ENCODE measurements at places on chromosomes 2 and 18.
A peak's percentile ranks its signal among the peaks of the same experiment; 100 is the strongest.

- DNase-seq, result no peak
Observed at GRCh38 chr18:64240316-64240715, 91.4 kb upstream of the LINC00305 start.

DNA sequence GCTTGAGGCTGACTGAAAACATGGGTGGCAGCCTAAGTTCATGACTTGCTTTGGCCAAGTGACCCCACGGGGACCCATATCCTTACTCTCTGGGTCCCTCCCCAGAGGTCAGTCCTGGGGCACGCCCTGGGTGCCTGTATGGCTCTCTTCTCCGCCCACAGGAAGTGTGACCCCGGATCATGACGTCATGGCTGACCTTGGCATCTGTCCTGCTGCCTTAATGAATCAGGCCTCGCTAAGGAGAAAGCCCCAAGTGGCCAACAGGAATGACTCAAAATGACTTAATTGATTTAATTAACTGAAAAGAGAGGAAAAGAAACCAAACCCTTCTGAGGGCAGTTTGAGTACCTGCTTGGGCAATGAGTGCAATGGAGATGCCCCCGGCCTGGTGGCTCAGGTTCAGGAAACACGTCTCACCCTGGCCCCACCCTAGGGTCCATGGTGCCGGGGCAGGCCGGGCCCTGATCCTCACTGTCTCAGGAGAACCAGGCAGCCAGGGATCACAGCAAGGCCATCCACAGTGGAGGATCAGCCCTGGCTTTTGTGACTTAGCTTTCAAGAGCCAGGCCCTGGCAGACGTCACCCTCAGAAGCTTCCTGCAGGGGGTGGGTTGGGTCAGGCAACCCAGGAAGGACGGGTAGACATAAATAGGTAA, 112.0 kb downstream of the CYP26B1 start:
- peak; percentile 39 for DNase-seq

DNA sequence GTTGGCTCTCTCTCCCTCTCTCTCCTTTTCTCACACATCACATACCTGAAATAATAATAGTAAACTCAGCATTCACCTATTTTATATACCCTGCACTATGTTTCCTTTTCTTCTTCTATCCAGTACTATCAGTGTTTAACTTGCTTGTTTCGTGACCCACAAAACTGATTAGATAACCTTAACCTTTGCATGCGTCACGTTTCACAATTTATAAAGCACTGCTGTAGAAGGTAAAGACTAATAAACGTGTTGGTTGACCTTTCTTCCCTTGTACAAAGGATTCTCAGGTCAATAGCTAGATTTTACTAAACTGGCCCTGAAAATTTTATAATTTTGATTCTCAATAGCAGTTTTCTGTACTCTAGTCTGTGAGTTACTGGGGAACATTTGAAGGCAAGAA, 791.7 kb downstream of the DPP10 start:
- no peak for DNase-seq

GRCh38 chr2:235957251-235957650, 210.9 kb downstream of the GBX2 start:
- DNase-seq, result no peak

- no peak for DNase-seq
Observed at GRCh38 chr2:96110621-96111256, 5.6 kb downstream of the ADRA2B start.

DNA sequence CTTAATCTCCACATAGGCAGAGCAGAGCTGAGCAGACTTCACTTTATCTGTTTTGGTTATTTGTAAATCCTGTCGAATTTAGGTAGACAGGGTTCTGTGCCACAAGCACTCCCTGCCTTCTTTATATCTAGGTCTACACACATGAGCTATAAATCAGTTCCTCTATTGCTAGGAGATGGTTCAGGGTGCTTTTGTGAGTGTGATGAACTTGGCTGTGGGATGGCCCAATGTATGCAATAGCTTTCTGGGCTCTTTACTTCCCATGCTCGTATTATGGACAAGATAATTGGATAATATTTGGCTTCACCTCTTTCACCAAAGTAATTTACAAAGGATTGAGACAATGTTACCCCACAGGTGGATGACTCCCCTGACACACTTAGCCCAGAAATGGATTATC, 72.2 kb downstream of the PLB1 start:
- no peak for DNase-seq

DNA sequence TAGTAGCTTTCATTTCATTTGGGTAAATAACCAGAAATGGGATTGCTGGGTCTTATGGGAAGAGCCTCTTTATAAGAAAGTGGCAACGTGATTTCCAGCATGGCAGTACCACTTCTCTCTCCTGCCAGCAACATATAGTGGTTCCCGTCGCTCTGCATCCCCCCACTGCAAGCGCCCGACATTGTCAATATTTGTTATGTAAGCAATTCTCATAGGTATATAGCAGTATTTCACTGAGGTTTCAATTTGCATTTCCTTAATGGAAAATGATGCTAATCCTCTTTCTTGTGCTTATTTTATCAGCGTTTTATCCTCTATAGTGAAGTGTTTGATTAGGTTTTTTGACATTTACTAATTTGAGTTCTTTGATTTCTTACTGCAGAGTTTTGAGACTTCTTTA, 36.0 kb upstream of the FAHD2A start:
- DNase-seq, result no peak

DNA sequence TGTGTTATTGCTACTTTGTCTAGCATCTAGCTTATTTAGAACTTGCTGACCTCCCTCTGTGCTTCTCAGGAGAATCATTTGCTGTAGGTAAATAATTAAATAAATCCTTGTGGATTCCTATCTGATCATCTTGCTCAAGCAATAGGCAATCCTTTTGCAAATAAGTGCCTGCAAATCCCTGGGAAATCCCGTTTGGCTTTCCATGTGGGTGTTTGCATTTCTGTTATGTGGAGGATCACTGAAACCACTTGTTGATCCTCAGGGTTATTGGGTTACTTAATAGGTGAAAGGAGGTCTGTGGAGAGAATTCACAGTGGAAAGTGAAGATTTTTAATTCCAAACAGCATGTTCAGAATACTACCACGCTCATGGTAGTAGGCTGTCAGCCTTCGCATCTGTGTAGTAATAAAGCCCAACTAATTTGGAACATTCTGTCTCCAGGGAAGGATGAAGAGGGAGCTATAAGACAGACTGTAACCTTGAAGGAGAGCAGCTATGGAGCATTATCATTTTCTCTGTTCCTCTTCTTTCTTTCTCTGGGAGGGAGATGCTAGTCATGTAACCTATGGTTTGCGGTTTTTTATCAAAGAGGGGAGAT, 72.5 kb downstream of the GULP1 start:
- no peak for DNase-seq

DNA sequence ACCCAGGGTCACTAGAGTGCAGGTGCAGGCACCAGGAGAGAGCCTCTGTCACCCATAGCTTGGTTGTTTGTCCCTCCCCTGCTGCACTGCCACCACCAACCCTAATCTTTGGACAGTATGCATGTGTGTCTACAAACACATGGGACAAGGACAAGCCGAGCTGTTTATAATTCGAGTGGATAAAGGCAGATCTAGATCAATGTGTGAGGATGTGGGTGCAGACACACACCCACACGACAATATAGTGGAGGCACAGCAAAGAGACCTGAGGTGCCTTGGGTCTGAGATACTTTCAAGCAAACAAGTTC, 199.2 kb downstream of the TNS1 start:
- no peak for DNase-seq

GRCh38 chr2:111117598-111118480, 2.9 kb upstream of the BCL2L11 start:
- peak; percentile 72 for DNase-seq

GRCh38 chr2:135875491-135876065, 665 bp downstream of the MCM6 start:
- DNase-seq, result peak; percentile 53

GRCh38 chr18:79493801-79494211, 98.1 kb downstream of the NFATC1 start:
- DNase-seq, result no peak

DNA sequence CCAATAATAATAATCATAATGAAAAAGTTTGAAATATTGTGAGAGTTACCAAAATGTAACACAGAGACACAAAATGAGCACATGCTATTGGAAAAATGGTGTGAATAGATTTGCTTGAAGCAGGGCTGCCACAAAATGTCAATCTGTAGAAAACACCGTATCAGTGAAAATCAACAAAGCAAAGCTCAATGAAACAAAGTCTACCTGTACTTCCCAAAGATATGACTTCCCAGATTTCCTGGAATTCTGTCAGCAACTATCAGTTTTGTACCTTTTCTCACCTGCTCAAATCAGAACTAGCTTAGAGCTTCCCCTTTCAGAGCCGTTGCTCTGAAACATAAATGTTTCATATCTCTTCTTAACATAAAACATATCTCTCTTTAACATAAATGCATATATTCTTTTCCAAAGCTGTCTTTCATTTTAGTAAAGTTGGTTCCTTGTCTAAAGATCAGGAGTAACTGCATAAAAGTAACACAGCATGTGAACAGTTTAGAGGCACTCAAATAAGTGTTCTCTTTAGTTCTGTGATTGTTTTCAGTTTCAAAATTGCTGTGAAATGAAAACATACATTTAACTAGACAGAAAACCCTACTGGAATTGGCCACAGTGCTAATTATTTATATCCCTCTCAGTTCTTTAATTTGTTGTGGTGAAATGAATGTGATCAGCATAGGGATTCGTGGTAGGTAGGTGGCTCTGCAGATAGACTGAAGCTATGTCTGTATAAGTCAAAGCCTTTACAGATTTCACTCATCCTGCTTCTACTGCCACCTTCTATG, 262.5 kb downstream of the KCNJ3 start:
- DNase-seq, result no peak

- DNase-seq, result peak; percentile 57
Observed at GRCh38 chr2:183037074-183037552, 1.1 kb downstream of the NCKAP1 start.

DNA sequence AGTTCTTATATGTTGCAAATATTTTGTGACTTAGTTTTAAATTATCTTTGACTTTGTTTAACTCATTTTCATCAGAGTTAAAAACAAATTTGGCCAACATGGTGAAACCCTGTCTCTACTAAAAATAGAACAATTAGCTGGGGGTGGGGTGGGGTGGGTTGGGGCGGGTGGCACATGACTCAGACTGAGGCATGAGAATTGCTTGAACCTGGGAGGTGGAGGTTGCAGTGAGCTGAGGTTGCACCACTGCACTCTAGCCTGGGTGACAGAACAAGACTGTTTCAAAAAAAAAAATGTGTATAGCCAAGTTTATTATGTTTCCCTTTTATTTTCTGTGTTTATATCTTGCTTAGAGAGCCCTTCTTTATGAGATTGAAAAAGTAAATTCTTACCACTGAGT, 14.2 kb upstream of the LIPG start:
- peak; percentile 47 for DNase-seq

DNA sequence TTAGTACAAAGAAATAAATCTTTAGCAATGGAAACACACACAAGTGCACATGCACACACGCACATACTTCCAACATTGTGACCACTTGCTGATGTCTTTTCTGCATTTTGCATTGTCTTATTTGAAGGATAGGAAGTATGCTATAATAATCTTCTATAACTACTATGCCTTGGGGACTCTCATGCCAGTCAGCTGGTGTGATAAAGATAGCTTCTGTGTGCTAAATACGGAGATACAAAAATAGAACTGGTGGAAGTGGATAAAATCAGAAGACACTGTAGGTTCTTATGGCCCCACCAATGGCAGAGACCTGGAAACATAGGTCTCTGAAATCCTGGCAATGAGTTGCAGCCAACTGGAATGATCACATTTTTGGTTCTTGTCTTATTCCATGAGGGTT, 31.5 kb upstream of the RASGRP3 start:
- no peak for DNase-seq

- DNase-seq, result no peak
Observed at GRCh38 chr2:219906114-219907010, 278.9 kb downstream of the SLC4A3 start.

DNA sequence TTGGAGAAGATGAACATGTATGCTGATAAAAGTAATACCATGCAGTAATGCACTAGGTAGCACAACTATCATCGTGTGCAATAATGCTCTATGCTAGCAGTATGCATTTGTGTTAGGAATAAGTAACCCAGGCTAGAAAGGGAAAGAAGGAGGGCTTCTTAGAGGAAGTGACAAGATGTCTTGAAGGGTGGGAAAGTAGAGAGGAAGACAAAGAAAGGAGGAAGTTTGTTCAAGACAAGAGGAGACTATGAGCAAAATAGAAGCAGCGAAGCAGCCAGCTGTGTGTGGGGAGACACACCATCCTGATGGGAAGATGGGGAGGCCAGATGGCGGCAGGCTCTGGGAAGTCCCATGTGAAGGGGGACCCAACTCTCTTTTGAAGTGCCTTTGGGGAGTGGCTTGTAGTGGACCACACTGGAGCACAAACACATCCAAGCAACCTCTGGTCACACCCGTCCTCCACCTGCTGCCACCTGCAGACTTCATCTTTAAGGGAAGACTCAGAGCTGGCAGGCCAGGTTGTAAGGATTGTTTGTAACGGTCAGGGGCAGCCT, 39.9 kb upstream of the INHBB start:
- no peak for DNase-seq

- no peak for DNase-seq
Observed at GRCh38 chr2:178997067-178997466, 52.9 kb downstream of the CCDC141 start.

- DNase-seq, result no peak
Observed at GRCh38 chr2:85741211-85741832, 12.5 kb upstream of the ATOH8 start.

- DNase-seq, result no peak
Observed at GRCh38 chr18:41585512-41585911, 369.5 kb upstream of the PIK3C3 start.

DNA sequence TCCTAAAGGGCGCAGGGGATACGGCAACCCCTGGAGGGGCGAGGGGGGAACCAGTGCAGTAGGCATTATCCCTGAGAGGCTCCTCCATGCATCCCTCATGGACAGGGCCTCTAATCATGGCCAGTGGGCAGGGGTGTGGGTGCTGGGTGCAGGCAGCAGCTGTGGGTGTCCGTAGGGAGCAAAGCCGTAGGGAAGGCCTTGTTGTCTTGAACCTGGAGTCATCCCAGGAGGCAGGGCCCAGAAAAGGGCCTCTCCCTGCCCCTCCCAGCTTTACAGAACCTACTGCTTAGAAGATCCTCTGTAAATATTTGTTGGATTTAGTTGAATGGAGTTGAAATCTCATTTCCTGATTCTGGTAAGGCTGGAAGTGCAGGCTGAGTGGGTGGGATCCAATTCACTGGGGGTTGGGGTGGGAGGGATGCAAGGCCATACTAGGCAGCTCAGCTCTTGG, 207.0 kb upstream of the HAAO start:
- DNase-seq, result no peak

DNA sequence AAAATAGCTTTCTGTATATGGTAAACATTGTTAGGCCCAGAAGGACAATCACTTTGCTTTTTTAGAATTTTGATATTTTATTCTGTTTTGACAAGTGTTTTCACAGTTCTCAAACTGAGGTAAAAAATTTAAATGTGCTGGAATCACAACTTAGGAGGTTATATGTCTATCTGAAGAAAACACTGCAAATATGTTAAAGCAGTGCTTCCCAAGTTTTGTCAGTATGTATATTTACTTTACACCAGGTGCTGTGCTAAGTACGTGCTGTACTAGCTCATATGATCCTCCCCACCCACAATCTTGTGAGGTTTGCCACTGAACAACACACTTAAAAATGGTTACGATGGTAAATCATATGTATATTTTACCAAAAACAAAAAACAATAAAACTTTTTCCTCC, 124.2 kb downstream of the CABYR start:
- no peak for DNase-seq

Measured in MCF 10A (cell line).